ENCODE measurements at places on chromosomes 7 and 10.

- DNase-seq = peak; percentile 62
Observed at GRCh38 chr7:47484923-47485639, 96.8 kb downstream of the TNS3 start.

DNA sequence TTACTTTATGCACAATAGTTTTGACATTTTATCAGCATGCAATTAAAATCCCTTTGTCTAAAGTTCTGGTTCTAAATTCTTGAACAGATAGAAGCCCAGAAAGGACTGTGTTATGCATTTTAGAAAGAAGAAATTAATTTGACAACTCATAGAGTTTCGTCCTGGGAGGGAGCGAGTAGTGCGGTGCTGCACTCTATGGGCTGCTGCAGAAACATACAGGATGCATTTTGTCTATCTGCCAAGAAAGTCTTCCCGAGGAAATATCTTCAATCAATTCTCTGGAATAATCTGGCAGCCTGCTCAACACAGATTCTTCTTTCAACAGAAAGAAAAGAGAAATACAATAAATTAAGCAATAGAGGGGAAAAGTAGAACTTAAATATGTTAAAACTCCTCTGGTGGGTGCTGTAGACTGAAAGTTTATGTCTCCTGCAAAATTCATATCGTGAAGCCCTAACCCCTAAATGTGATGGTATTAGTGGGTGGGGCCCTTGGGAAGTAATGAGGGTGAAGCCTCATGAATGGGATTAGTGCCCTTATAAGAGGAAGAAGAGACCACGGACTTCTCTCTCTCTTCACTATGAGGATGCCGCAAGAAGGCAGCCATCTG, 39.0 kb upstream of the IFRD1 start:
- no peak for DNase-seq

DNA sequence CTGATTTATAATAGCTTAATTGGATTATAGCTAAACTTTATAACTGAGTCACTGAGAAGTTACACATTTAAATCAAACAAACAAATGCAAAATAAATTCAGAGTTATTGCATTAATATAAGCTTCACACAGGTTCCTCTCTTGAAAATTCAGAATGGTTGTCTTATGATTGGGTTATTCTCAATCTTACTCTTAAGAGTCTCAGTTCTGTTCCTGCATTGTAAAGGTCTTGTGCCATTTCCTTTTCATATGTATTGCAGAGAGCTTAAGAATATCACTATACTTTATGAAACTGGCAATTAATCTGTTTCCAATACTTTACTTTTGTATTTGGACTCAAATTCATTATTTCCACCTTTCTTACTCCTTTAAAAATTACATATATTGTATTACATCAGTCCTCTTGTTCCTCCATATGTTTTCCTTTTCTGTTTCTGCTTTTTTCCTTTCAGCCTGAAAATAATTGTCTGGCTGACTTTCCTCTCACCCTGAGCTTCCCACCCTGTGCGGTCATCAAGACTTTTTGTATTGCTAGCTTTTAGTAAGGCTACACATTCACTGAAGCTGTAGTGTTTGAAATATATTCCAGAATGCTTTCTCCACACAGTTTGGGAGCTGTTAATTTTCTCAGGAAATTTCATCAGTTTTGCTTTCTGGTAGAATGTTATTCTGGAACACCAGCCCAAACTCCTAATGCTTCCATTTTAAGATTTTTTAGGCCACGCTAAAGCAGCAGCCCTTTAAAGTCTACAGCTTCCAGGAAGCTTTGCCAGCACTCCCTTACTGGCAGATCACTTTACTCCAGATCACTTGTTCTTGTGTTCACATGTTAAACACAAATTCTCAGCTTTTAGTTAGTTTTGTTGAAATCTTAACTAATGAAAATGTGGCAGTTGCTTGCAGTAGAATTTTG, 139.4 kb downstream of the KCND2 start:
- no peak for DNase-seq

GRCh38 chr7:103751311-103751880, 238.1 kb downstream of the RELN start:
- no peak for DNase-seq

GRCh38 chr10:60627778-60628748, 150.2 kb upstream of the CDK1 start:
- no peak for DNase-seq

DNA sequence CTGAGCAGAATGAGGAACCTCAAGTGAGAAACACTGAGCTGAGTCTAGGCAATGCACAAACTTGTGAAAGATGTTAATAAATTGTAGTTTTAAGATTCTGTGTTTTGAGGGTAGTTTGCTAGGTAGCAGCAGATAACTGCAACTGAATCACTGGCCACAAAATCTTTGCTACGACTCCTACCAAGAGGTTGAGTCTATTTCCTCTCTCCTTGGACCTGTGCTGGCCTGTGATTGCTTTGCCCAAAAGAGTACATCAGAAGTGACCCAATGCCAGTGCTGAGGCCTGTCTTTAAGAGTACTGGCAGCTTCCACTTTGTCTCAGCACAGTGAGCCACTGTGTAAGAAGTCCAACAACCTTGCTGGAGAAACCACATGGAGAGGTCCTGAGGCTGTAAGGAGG, 11.9 kb upstream of the TSPAN13 start:
- DNase-seq = no peak

DNA sequence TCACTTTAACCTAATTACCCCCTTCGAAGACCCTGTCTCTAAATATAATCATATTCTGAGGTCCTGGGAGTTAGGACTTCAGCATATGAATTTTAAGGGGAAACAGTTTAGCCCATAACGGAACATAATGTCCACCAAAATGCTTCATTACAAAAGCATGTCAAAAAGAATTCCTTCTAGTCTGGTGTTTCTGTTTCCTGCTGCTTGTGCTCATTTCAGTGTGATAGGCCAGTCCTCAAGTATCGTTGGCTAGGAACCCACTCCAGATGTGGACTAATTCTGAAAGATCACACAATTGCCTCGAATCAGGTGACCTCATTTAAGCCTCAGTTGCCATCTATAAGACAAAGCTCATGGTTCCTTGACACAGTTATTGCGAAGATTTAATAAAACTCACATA, 29.6 kb downstream of the INPP5F start:
- DNase-seq = no peak

DNA sequence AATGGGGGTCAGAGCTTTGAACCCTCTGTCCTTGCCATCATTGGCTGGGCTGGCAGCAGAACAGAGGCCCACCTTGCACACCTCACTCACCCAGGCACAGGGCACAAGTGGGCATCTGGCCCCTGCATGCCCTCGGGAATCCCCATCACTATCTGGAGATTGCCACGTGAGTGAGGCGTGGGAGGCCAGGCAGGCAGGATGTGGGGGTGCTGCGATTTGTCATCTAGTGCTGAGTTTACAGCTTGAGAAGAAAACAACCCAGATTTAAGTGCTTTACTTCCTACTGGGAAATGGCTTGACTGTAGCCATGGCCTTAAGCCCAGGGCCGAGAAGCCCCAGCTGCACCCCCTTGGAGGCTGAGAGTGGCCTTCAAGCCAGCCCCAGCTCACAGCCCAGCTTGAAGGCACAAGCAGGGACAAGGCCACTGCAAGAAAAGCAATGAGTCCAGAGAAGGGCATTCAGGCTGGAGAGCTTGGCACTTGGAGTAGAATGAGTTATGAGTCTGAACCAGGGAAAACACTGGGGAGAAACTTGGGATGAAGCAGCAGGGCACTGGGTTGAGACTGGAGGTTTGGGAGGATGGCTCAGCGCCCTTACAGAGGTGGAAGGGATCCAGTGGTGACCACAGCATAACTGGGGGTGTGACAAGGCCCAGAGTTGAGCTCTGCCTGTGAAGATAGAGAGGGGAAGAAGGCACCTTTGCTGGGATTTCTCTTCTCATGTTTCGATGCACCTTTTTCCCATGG, 123.0 kb downstream of the CXCL12 start:
- DNase-seq = no peak

- DNase-seq = no peak
Observed at GRCh38 chr10:110421512-110422138, 76.1 kb upstream of the DUSP5 start.

Measured in type B pancreatic cell (in vitro differentiated cells).